AG08395 (cell line): ENCODE measurements at places on chromosomes 12 and 14.

DNA sequence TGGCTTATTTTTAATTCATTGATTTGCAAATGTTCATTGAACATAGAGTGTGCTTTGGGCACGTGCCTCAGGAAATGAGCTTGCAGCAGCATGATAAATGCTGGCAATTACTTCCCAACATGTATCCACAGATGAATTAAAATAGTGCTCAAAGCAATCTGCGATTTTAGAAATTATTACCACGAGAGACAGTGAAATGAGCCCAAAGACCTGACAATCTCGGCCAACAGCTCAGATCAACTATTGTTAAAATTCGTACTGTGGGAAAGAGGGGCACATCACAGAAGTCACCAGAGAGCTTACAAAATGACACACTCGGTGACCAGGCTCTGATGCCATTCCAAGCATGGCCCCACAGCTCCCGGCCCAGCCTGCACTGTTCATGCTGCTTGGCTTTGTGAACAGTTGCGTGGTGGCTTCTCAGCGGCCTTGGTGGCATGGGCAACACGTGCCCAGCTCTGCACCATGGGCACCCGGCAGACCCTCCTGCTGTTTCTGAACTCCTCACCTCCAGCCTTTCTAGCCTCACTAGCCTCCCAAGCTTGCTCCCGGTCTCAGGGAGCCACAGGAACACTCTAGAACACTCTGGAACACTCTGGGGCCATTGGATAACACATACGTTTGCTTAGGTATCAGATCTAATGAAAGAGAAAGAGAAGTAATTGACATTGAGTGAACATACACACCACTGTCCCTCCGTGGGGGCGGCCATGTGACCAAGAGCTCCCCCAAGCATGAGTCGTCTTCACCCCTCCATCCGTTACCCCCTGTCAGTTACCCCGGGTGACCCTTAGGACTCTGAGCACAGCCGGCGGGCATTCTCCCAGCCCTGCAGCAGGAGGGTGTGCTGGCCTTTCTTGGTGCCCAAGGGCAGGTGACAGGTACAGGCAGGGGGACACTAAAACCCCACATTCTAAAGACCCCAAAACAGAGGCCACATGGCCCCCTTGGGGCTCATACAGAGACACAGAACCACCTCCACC, 28.0 kb downstream of the RIMBP2 start:
- no peak for DNase-seq

DNA sequence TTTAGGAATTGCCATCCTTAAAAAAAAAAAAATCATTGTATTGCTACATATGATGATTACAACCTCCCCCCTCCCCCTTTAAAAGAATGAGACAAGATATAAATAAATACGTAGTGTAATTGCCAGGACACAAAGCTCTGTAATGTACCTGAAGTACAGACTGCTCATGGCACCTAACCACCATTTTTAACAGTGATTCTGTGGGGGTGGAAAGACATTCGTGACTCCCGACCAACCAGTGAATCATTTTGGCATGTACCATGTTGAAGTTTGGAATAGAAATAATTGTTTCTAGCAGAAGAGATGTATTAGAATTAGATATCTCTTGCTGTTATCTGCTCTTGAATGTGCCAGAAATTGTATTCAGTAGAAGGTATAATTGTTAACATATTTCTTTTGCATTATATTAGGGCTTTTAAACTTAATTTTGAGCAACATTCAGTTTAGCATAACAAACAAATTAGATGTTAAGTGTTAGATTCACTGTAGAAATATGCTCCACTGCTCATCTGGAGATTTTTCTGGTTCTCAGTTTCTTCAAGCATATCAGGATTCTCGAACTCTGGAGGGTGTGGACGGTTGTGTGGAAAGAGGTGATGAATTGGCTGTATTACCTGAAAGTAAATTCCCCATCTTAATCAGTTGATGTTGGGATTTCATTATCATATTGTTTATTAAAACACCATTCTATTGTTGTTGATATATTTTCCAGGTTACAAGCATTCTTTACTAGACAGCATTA, 31.1 kb downstream of the FRS2 start:
- DNase-seq: peak; percentile 37

GRCh38 chr12:68559984-68560850, 50.5 kb upstream of the RAP1B start:
- no peak for DNase-seq

- DNase-seq: peak; percentile 43
Measured at GRCh38 chr12:51683763-51684357, 92.8 kb downstream of the SCN8A start.

GRCh38 chr14:90490720-90491050, 93.9 kb downstream of the CALM1 start:
- DNase-seq: no peak

DNA sequence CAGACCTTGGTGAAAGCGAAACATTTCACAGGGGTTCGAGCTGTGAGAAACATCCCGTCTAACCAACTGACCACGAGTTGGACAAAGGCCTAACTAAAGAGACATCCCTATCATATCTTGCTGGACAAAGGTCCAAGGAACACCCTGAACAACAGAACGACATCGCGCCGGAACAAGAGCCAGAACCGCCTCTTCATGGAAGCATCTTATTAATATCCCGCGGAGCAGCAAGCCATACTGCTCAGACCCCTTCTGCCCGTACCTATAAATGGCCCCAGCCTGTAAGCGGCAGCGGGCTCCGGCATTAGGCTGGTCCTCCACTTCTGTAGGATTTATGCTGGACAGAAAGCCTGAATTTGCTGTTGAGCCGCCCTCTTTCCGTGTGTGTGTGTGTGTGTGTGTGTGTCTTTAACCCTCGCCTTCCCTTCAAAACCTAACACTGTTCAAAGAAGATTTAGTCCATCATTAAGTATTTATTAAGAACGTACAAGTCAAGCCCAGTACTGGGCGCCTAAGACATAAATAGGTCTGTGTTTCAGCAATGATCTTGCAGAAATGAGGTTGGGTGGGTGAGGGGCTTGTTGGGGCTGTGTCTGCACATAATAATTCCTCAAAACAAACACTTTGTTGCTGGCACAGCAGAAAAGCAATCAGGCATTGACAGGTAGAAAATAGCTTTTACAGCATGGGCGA, 1.9 kb downstream of the SLC6A15 start:
- no peak for DNase-seq

GRCh38 chr14:81533212-81533535, 479 bp downstream of the SEL1L start:
- DNase-seq: no peak

- no peak for DNase-seq
Measured at GRCh38 chr14:73258076-73258475, 20.8 kb downstream of the PAPLN start.

DNA sequence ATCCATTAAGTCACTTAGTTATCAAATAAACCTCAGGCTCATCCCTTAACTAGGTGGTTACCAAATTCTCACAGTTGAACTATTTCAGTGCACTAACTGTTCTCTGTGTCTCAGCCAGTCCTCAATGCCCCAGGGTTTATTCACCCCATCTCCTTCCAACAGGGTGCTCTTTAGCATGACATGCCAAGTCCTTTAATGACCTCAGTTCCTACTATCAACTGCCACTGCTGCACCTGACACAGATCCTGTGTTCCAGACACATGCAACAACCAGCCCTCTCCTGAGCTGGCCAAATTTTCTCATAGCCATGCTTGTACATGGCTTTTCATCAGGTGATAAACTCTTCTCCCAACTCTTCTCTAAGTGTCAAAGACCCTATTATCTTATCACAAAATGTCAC, 80.0 kb downstream of the ATXN2 start:
- DNase-seq: no peak

GRCh38 chr12:130563323-130563722, 152.8 kb downstream of the RIMBP2 start:
- DNase-seq: no peak

- DNase-seq: no peak
Measured at GRCh38 chr12:2570562-2570961, 224.2 kb upstream of the FKBP4 start.

DNA sequence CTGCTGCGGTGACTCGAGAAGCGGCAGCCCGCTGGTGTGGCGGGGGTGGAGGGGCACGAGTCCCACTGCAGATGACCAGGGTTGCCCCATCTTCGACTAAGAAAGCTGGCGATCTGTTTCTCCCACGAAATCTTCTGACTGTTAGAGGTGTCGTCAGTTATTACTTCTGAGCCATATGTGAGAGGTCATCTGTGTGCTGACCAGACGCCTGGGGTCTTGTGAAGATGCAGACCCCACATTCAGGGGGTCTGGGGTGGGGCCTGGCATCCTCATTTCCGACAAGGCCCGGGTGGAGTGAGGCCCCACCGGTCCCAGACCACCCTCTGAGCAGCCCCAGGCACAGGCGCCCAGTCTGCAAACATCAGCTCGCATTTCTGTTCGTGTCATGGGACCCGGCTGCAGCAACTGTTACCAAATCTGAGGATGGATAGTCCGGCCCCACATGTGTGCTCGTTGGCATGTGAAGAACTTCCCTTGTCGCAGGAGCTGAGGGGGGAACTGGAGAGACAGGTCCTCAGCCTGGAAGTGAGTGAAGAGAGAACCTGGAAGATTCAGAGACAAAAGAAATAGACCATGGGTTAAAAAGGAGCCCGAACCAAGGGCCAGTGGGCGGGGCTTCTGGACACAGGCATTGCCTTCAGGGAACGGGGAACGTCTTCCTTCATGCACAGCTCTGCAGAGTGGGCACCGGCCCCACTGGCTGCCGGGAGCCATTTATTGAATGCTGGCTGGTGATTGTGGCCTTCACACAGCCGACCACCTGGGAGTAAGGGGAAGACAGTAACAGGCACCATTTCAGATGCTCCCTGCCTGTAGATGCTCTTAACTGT, 135.2 kb downstream of the ADGRD1 start:
- no peak for DNase-seq

DNA sequence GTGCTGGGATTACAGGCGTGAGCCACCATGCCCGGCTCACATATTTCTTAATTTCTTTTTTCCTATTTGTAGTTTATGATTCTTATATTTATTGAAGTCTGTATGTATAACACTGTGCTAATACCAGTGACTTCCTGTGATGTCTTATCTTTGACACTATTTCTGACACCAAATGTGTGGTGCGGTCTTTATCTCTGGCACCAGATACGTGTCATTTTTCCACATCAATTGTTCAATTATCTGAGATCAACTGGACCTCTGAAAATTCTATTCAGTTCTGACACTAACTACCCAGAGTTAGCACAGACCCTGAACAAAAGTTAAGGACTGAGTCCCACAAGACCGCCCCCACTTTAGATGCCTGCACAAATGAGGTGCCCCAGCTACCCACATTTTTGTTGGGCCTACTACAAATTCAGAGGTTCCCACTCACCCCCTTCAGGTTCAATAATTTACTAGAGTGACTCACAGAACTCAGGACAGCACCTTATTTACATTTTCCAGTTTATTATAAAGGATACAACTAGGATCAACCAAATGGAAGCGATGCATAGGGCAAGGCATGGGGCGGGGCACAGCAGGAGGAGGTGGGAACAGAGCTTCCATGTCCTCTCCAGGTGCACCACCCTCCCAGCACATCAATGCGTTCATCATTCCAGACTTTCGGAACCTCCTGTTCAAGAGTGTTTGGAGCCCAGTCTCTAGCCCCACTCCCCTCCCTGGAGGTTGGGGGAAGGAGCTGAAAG, 11.6 kb upstream of the SRSF9 start:
- DNase-seq: no peak

- no peak for DNase-seq
Measured at GRCh38 chr12:4143896-4144295, 129.7 kb upstream of the CCND2 start.

DNA sequence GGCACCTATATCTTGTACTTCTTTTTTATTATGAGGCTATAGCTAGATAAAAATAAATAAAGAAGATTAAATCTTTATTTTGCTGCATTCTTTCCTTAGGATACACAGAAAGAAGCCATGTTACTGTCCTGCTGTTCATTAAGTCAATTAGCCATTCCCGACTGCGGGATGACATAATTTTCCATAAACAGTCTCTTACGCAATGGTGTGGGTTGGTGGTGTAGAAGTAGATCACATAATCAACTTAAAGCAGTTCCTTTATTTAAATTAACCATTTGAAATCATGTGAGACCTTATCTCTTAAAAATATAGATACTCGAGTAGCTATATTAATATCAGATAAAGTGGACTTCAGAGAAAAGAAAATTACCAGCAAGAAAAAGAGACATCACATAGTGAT, 40.2 kb downstream of the TAOK3 start:
- DNase-seq: peak; percentile 22

- DNase-seq: no peak
Measured at GRCh38 chr14:89469210-89470198, 52.5 kb upstream of the FOXN3 start.

DNA sequence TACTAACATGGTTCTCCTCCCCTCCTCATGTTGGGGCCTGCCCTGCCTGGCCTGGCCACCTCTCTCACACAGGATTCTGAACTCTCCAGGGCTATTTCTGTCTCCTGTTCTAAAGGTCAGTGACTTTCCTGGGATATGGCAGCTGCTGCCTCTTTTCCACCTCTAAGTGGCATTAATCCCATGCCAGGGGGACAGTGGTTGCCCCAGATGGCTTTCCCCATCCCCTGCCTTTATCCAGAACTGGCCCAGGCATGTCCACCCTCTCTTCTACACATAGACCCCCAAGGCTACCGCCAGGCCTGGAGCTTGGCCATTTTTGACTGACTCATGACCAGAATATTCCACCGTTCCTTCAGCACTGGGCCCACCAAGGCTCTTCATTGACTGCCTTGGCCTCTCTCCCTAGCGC, 90.4 kb downstream of the IRF2BPL start:
- DNase-seq: no peak

- peak; percentile 44 for DNase-seq
Measured at GRCh38 chr14:24903337-24903736, 146.6 kb downstream of the STXBP6 start.

DNA sequence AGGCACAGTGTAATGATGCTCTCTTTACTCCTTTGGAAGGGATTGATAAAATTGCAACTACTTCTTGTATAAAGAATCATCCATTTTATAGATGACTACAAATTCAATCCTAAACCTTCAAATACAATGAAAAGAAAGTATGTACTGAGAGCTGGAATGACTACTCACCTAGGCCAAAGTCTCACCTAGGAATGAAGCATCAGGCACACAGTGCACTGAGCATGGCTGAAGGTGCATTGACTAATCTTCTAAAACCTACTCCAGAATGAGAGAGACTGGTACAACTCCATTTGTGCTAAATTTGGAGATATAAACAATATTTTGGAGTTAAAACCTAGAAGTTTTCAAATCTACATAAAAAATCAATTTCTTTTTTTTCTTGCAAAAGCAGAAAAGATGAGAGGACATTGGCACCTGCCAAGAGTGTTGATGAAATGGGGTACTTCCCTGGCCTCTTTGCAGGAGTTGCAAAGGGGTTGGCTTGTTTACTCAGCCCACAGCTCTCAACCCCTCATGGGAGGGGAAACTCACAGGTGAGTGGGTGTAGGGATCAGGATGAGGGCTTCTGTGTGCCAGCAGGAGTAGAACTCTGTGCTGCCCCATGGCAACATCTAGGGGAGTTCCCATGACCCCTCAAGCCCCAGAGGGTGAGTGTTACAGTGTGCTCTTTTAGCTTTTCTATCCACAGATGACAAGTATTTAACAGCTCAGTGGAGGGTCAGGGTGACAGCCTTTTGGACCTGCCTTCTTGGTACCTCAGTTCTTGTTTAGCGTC, 31.3 kb downstream of the CLECL1 start:
- no peak for DNase-seq
